ENCODE measurements at places on chromosomes 6 and 20. TPM values are rescaled to one million over a fixed set of nuclear protein-coding genes. Genes with fewer than 3 reads are reported as not detected.

Gene RAB23
- total RNA-seq = 4.3 TPM

Gene CLDN20
- not detected for total RNA-seq

GRCh38 chr6:129646642-129647041 is 63.3 kb downstream of the ARHGAP18 start:
- no peak for DNase-seq

GRCh38 chr6:42428326-42429041 is 23.2 kb downstream of the TRERF1 start:
- DNase-seq = peak; percentile 34

GRCh38 chr6:146244630-146245143 is 215.8 kb downstream of the GRM1 start:
- no peak for DNase-seq

GRCh38 chr6:33785778-33786177 is 3.2 kb downstream of the LEMD2 start:
- DNase-seq = no peak

DNA sequence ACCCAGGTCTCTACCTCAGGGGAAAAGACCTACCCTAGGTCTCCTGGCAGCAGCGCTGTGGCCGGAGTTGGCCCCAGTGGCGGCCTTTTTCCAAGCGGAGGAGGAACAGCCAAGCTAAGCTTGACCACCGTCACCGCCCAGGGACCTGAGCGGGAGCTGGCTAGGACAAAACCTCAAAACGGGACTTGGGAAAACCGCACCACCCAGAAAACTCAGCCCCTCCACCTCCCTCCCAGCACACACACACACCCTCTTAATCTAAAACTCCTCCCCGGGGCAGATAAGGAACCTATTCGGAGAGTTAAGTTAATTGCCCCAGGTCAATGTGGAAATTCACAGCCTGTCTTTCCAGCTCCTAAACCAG is 2.7 kb upstream of the TRERF1 start:
- no peak for DNase-seq

GRCh38 chr20:54067606-54068174 is 2.7 kb downstream of the BCAS1 start:
- no peak for DNase-seq

GRCh38 chr20:36273414-36274180 is 32.5 kb upstream of the DLGAP4 start:
- DNase-seq = no peak

DNA sequence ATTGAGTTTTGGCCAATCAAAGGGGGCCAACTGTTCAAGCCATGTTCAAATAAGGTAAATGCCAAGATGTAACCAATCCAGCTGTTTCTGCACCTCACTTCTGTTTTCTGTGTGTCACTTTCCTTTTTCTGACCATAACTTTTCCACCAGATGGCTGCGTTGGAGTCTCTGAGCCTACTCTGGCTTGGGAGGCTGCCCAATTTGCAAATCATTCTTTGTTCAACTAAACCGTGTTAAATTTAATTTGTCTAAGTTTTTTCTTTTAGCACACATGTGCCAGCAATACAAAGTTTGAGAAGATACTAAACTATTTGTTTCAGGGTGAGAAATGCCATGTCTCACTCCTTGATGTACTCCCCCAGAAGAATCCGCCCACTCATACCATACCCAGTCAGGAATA is 52.1 kb downstream of the IYD start:
- no peak for DNase-seq

DNA sequence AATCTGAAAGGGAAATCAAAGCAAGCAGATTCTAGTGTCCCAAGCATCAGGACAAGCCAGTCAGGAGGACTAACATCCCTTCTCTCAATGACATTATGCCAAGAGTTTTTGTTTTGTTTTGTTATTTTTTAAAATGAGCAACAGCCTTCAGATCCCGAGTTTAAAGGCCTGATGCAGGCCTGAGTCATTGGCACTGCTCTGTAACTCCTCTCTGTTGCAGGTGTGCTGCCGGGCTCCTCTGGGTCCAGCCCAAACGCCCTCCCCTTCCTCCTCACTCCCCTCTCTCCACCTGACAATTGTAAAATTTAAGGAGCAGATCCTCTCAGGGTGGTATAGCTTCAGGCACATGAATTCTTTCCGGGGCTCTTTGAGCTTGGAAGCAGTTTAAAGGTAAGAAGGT is 502.0 kb downstream of the BMP2 start:
- DNase-seq = no peak

GRCh38 chr6:145789443-145789842 is 25.2 kb downstream of the FBXO30 start:
- no peak for DNase-seq

DNA sequence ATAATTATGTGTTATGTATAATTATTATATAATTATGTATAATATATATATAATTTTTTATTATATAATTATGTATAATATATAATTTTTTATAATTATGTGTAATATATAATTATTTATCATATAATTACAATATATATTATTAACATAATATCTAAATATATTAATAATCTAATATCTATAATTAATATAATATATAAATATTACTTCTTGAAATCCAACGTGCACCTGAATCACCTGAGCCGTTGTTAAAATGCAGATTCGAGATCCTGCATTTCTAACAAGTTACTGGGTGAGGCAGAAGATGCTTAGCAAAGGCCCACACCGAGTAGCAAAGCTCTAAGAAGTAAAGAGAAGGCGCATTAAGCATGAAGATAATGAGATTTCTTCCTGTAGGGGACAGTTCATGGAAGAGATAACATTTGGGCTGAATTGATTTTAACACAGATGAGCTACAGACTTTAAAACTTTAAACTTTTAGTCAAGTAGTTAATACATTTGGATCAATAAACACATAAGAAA is 406.4 kb upstream of the PLCB4 start:
- DNase-seq = no peak

GRCh38 chr6:167872538-167873210 is 46.0 kb downstream of the AFDN start:
- DNase-seq = no peak

DNA sequence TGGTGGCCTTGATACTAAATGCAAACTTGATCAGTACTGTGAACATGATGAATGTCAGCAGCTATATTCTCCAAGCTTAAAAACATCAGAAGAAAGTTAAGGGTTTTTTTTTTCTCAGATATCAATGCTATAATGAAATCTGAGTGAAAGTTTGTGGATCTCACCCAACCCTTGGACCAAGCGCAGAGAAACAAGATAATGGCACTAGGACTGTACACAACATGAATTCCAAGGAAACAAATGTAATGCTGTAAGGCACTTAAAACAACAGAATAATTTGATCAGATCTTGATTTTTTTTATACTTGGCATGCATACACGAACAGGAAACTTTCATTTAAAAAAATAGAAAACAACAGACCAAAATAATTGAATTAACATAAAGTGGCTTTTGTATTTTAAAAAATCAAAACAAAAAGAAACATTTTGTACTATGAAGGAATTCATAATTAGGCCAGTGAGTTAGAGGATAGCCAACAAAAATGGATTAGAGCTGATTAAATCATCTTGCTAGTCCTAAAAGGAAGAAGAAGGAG is 1154.0 kb upstream of the EYS start:
- DNase-seq = no peak

DNA sequence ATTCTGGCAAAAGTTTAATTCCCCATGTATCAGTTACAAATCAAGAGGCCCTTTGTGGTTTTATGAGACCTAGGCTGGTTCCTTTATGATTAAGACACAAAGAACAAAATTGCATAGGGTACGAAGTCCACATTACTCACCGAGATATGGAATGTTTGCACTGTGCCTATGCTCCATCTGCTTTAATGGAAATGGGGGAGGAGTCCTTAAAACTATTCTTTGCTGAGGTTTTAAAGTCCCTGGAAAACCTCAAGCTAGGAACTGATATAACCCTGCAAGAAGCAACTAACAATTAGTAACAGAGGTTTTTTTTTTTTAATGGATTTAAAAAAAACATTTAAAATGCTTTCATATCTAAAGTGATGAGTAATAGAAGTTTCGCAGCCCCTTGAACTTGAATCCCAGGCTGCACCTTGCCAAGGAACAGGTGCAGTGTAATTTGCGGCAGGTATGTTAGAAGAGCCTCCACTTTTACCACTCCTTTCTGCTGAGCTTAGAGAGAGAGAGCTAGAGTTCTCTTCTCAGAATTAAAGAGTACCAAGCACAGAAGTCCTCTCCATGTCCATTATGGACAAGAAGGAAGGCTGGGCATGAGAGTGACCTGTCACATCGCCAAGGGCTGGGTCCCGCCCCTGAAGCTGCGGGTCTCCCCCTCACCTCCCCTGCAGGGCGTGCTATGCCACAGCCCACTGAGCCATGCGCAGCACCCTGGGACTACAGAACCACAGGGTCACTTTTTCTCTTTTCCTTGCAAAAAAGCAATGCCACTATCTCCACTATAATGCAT is 2.3 kb downstream of the SERPINB1 start:
- no peak for DNase-seq

- DNase-seq = no peak
These were observed 8.5 kb upstream of the FABP7 start for GRCh38 chr6:122770835-122771601.

Measured in CD8-positive, alpha-beta memory T cell (primary cell).